ENCODE measurements at places on chromosomes 2 and 18. TPM values are rescaled to one million over a fixed set of nuclear protein-coding genes. Genes with fewer than 3 reads are reported as not detected.

BUB1 gene
- total RNA-seq: 5.8 TPM

POTEF gene
- total RNA-seq: not detected

SULT1C2 gene
- total RNA-seq: under 0.01 TPM

LIMS3 gene
- 1.6 TPM for total RNA-seq

ARHGEF33 gene
- total RNA-seq: 0.43 TPM

RPL31 gene
- 2,183 TPM for total RNA-seq

RAPH1 gene
- 15.6 TPM for total RNA-seq

RAB31 gene
- 28.8 TPM for total RNA-seq

ABCG8 gene
- not detected for total RNA-seq

AMMECR1L gene
- total RNA-seq: 10.8 TPM

AQP12B gene
- not detected for total RNA-seq

Measured in bronchial smooth muscle cell (primary cell).